ENCODE measurements at places on chromosomes 1 and 21.

DNA sequence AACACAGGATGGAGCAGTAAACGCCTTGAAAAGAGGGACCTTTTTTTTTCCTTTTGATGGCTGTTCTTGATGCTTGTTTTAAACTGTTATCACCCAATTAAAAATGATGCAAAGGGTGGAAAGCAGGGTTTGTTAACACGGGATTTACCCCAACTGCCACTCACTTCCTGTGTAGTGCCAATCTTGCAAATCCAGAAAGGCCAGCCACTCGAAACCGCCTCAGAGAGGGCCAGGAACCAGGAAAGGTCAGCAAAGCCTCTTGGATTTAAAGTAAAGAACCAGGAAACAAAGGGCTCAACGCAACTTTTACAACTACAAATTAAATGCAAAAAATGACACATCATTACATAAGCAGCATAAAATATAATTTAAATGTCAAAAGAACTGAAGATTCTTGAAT is 347.4 kb downstream of the PDE4B start:
- DNase-seq: no peak

- DNase-seq: peak; percentile 3
Measured at GRCh38 chr1:205013683-205014367, 29.2 kb upstream of the CNTN2 start.

DNA sequence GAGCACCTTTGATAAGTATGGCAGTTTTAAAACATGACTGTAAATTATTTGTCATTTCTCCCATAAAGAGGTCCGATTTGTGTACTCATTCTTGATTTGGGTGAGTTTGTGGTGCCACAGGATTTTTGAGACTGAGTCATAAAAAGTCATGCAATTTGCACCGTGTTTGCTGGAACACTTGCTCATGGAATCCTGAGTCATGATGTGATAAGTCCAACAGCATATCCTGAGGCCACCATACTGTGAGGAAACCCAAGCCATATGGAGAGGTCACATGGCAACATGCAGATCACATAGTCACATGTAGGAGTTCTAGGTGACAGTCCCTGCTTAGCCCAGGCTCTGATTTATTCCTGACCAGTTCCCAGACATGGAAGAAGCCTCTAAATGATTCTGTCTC is 40.8 kb upstream of the PRRX1 start:
- peak; percentile 32 for DNase-seq

GRCh38 chr1:236744533-236744932 is 50.6 kb upstream of the MTR start:
- DNase-seq: no peak

DNA sequence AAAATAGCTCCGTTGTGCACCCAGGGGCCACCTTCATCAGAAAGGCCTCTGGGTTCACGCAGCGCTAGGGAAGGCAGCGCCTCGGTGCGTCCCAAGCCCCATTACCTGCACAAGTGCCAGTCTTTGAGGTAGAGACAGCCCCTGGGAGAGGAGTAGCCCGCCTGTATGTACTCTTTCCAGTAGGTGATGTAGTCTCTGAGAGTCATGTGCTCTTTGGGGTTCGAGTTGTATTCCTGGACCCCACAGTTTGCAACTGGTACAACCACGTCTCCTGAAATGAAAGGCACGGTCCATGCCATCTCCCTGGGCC is 601 bp downstream of the JMJD4 start:
- peak; percentile 9 for DNase-seq

GRCh38 chr21:39385299-39386145 is 36.6 kb upstream of the HMGN1 start:
- DNase-seq: peak; percentile 80

- DNase-seq: no peak
Measured at GRCh38 chr1:26524181-26524580, 5.4 kb upstream of the RPS6KA1 start.

GRCh38 chr1:6465461-6466005 is 440 bp downstream of the TNFRSF25 start:
- DNase-seq: no peak

- peak; percentile 77 for DNase-seq
Measured at GRCh38 chr1:24191860-24192259, 4.8 kb upstream of the IFNLR1 start.

GRCh38 chr1:46136711-46137110 is 4.3 kb upstream of the PIK3R3 start:
- no peak for DNase-seq

GRCh38 chr21:43720539-43721166 is 1.7 kb downstream of the PDXK start:
- DNase-seq: no peak

DNA sequence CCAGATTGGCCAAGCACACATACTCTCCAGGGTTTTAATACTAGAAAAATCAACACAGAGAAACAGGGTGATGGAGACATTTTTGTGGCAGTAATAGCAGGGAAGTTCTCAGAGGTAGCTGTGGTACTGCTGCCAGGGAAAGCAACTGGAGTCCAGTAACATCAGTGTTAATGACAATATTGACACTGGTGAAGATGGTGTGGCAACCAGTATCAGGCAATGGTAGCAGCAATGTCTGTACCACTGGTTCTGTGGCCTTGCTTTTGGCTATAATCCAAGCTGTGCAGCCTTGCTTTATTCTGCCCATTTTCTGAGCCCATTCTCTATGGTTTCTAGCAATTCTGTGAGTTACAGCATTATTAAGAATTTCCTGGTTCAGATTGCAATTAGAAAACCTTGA is 1.6 kb upstream of the SNX7 start:
- no peak for DNase-seq

DNA sequence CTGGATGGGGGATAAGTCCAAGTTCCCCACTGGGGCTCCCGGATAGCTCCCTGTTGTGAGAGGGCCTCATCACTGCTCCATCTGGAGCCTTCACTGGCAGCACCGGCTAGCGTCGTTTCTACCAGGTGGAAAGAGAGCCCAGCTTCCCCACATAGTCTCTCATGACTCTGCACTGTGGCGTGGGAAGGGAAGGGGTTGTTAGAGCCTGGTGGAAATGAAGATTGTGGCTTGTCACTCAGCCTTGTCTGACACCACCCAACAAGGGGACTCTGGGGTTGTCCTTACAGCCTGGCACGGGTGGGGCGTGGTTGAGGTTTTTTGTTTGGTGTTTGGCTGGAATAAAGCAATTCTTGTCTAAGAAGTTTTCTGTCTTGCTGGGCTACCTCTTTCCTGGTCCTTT is 94.6 kb downstream of the ADARB1 start:
- no peak for DNase-seq

- peak; percentile 91 for DNase-seq
Measured at GRCh38 chr1:39204441-39205081, at the start of gene MACF1. Gene MACF1, plus strand, starts transcription at chr1:39204695. Its CDS starts 328 bp downstream, at chr1:39205023.

GRCh38 chr1:107776900-107777663 is 187.9 kb downstream of the VAV3 start:
- peak; percentile 13 for DNase-seq

DNA sequence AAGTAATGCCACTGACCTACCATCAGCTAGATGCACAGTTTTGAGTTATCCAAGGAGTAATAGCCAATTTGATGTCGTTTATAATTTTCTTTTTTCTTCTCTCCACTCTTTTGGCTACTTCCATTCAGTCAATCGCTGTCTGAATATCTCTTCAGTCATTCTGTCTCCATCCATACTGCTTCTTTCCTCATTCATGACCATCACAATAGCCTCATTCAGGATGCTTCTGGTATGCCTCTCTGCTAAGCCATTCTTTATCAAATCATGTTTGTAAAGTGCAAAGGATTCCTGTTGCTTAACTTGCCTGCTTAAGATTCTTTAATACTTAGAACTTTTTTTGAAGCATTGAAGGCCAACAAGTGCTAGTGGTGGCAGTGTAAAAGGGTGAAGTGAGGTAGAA is 20.2 kb downstream of the TYW3 start:
- DNase-seq: no peak

DNA sequence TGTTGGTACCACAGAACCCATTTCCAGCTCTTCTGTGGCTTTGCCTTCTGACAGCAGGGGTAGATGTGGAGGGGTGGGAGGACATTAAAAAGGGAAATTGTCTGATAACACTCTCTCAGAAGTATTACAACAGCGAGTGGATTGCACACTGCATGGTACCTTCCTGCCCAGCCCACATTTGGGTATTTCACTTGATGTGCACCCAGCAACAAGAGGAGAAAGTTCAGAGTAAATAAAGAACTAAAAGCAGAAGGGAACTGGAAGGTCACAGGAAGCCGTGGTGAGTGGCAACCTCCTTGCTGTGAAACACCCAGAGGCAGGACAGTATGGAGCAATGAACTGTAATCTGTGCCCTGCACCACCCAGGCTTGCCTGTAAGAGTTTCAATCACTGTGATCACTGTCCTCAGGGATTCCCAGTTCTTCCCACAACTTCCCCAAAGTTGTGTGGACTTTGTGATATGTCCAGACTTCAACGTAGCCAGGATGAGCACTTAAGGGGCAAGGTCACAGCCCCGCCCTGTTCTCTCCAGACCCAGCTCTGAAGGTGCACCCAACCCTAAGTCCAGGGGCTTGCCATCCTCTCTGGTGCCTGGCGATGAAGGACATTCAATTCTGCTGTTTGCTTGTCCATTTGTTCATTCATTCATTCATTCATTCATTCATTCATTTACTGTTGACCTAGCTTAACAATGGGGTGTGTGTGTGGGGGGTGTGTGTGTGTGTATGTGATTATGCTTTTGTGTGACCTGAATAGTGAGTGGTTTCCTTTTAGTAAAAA is 18.7 kb upstream of the F5 start:
- DNase-seq: no peak

- peak; percentile 11 for DNase-seq
Measured at GRCh38 chr1:157624471-157624870, 26.6 kb upstream of the FCRL4 start.

DNA sequence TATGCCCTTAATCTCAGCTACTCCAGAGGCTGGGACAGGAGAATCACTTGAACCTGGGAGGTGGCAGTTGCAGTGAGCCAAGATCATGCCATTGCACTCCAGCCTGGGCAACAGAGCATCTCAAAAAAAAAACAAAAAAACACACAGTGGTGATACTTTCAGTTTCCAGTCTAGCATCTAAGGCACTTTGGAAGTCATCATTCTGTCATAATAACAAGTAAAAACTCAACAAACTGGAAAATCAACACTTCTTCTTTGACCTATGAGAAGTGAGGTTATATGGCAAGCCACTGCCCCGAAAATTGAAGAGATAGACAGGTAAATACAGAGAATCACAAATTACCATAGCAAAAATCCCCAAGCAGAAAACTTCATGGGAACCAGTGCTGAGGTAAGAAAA is 51.9 kb downstream of the IL12RB2 start:
- no peak for DNase-seq

- no peak for DNase-seq
Measured at GRCh38 chr1:177133977-177134538, 30.5 kb downstream of the ASTN1 start.

DNA sequence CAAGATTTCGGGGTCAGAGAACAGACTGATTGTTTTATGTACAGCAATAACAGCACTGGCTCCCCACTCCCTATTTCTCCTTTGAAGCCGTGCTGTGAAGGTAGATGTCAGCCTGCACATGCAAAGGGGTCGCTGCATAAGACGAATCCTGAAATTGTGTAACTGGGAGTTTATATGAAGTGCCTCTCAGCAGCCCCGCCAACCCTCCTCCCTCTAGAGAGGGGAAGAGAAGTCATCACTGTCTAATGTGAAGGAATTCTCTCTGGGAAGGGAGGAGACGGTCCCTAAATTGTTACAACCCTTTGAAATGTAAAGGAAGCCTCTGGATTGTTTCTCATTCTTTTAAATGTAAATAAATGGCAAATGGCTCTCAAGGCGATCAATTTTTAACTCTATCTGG is 545.3 kb downstream of the PLA2G4A start:
- DNase-seq: no peak

DNA sequence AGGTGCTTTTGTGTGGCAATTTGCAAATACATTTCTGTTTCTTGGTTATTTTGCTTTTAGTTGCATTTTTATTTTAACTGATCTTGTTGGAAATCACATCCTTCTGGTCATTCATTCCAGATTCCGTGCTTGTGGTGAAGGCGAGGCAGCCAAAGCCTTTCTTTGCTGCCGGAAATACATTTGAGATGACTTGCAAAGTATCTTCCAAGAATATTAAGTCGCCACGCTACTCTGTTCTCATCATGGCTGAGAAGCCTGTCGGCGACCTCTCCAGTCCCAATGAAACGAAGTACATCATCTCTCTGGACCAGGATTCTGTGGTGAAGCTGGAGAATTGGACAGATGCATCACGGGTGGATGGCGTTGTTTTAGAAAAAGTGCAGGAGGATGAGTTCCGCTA is 34.8 kb upstream of the CD101 start:
- DNase-seq: no peak

DNA sequence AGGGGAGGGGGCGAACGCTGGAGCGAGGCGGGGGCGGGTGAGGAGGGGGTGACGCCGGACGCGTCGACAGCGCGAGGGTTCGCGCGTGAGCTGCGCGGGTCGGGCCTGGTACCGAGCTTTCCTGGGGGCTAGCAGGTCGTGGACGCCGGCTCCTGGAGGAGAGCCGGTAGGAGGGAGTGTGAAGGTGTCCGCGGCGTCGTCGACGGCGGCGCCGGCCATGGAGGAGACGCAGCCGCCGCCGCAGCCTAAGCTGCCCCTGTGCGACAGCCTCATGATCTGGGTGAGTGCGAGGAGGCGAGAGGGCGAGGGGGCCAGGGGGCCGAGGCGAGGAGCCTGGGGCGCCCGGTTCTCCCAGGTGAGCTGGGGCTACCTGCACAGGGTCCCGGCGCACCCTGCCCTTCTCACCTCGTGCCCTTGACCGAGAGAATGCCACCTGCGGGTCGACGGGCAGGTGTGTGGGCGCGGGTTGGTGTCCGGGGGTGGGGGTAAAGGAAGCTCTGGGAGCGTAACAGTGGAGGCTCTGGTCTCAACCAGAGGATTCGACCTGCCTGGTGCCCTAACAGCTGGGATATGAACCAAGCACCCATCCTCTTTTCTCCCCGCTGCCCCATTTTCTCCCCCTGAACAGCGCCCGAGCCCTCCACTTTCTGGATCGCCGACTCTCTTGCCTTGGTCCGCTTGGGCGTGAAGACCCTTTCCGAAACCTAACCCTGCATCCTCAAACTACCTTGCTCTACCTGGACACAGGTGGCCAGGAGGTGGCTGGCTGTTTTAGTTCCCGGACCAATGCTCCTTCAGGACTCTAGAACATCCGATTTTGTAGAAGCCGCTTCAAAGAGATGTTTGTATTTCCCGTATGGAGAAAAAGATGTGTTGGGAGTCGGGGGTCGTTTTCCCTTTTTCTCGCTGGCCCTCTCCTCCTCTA is at the start of gene HOOK1:
Gene HOOK1, plus strand, starts transcription at position 49 of the 925 bp plus-strand sequence. Its CDS starts 169 bp downstream, at position 218.
- peak; percentile 15 for DNase-seq

DNA sequence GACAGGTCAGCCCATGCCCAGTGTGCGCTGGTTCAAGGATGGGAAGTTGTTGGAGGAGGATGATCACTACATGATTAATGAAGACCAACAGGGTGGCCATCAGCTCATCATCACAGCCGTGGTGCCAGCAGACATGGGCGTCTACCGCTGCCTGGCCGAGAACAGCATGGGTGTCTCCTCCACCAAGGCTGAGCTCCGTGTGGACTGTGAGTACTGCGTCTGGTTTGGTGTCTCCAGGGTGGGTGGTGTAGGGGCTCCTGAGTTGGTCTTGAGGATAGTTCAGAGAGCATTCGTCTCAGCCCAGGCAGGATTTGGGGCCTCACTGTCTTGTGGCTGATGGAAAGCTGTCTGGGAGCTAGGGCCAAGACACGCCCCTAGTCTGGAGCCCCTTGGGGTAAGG is 83.2 kb downstream of the TRIM11 start:
- no peak for DNase-seq

- no peak for DNase-seq
Measured at GRCh38 chr1:182357171-182357570, 34.4 kb downstream of the GLUL start.

- DNase-seq: peak; percentile 91
Measured at GRCh38 chr1:40948741-40949443, 30.6 kb upstream of the CTPS1 start.

Measured in kidney tubule cell (primary cell).